ENCODE measurements at places on chromosomes 1 and 21.

- no peak for DNase-seq
These were observed 73.7 kb downstream of the LMO4 start for GRCh38 chr1:87402241-87403002.

- peak; percentile 20 for DNase-seq
These were observed 80.6 kb downstream of the TNFSF18 start for GRCh38 chr1:172970186-172970585.

GRCh38 chr1:154749078-154749760, 120.9 kb downstream of the KCNN3 start:
- no peak for DNase-seq

- no peak for DNase-seq
These were observed 58.3 kb upstream of the ACOT11 start for GRCh38 chr1:54489627-54490250.

GRCh38 chr1:197544130-197544529, 231.2 kb downstream of the DENND1B start:
- no peak for DNase-seq

All from stimulated activated naive CD8-positive, alpha-beta T cell treated with anti-CD3 and anti-CD28 coated beads, Interleukin-15, amount 100 ng/mL, for 72 hours (primary cell).